Fibroblast of skin of back (primary cell): ENCODE measurements at places on chromosomes 16 and 17.

DNA sequence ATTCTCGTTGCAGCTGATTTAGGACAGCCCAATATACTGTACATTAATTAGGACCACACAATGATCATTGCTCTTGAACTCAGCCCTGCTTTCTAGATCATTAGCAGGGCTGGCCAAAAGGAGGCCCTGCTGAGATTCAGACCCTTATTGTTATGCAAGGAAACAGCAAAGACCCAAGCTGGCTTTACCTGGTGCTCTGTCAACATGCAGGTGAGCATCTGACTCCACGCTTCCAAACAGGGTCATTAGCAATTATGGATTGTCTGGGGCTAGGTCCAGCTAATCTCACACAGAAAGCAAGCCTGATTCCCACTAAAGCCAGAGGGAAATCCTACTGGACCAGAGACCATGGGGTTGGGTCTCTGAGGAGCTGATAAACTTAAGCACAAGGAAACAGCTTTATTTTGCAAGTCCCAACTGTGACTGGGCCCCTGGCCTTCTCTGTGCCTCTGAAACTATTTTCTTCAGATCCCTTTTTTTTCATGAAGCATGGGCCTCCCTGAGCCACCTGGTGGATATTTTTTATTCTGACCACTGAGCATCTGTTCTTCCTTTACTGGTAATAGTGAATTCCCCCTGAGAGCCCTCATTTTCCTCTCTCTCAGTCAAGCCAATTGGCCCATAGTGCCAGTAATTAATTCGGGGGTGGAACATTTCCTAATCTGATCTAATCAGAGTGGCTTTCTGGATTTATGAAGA, 236.1 kb downstream of the GRIN2A start:
- DNase-seq = no peak

DNA sequence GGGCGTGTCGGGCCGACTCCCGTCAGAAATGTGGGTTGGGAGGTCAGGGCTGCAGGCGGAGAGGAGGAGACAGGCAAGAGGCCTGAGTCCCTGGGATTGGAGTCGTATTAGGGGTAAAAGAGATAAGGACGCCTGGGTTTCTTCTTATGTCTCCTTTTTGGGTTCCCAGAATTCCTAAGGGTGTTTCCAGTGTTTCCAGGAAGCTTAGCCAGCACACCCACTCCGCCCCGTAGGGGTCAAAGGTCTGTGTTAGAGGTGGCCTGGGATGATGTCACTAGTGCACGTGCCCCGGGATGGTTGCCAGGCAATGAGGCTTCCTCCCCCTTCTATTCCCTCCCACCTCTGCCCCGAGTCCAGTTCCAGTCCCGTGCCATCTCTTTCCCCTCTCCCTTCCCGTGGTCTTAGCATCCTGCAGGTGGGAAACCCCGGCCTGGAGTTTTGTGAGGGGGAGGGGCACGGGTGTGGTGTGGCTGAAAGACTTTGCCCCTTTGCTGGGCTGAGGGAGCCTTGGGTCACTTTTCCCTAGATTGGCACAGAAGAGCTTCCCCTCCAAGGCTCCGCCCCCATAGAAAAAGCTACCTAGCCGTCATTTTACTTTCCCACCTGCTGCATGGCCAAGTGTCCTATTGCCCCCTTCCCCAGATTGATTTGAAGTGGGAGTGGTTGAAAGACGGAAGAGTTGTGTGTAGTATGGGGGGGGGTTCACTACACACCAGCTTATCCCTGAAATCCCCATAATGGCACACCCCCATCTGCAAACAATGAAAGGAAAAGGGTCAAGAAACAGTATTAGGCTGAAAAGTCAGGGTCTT, 2.8 kb downstream of the KDM6B start:
- DNase-seq = peak; percentile 94

DNA sequence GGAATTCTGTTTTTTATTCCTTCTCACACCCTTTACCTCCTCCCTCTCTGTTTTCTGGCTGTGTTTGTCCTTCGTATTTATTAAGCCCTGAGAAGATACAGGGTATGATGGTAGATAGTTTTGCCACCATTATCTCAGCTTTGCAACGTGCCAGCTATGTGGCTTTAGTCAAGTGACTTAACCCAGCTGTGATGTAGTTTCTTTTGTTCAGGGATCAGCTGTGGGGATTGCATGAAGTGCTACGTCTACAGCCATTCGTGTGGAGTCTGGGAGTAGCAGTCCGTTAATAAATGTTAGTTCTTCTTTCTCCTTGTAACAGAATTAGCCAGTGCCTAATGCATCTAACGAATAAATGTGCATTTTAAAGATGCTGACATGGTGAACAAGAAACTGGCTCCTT, 128.4 kb downstream of the HAPSTR1 start:
- no peak for DNase-seq

DNA sequence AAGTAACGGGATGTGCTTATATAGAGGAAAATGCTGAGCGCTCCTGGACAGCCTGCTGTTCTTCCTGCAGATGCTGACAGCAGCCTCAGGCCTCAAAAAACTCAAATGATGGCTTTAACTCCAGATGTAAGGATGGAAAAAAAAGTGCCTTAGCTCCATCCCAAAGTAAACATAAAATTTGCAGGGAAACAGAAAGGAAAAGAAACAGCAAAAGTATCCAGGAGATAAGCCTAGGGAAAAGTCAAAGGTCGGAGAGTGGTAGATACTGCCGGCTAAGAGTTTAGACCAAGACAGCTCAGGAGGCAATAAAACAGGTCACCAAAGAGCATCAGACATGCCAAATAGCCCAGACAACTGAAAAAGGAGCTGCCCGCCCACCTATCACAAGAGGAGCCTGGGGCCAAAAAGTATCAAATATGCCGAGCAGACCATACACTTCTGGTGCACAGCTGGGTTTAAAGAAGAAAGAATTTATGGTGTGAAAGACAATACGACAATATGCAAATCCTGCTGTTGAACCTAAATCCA, 6.9 kb downstream of the KRT31 start:
- no peak for DNase-seq

- no peak for DNase-seq
Observed at GRCh38 chr17:1471911-1472821, 16.1 kb upstream of the CRK start.

GRCh38 chr17:80960037-80960796, 31.4 kb upstream of the CHMP6 start:
- no peak for DNase-seq

- DNase-seq = no peak
Observed at GRCh38 chr17:32558326-32558955, 71.6 kb downstream of the CDK5R1 start.

DNA sequence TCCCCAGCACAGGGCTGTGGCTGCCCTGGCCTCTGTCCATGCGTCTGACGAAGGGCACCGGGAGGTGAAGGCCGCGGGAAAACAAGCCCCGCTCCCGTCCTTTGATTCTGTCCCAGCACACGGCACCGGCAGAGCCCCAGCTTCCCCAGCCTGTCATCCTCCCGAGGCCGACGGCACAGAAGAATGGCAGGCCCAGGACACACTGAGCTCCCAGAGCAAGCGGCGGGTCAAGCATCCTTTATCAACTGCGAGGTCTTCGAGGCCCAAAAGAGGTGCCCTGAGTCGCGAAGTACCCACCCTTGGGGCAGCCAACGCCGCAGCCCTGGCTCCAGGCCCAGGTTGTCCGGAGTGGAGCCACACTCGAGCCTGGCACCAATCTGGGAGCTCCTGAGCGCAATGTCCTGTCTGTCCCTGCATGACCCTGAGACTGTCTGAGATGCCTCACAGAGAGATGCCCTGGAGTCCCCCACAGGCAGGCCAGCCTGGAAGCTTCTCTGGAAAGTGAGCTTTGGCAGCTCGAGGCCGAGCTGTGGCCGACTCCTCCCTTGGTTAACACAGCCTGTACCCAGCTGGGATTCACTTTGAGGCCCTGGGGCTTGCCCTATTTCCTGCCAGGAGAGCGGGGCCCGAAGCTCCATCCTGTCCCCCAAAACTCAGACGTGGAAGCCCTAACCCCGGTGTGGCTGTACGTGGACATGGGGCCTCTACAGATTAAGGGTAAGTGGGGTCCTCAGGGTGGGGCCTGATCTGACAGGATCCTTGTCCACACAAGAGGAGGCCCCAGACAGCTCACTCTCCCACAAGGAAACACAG, 23.3 kb downstream of the SLC7A5 start:
- no peak for DNase-seq

DNA sequence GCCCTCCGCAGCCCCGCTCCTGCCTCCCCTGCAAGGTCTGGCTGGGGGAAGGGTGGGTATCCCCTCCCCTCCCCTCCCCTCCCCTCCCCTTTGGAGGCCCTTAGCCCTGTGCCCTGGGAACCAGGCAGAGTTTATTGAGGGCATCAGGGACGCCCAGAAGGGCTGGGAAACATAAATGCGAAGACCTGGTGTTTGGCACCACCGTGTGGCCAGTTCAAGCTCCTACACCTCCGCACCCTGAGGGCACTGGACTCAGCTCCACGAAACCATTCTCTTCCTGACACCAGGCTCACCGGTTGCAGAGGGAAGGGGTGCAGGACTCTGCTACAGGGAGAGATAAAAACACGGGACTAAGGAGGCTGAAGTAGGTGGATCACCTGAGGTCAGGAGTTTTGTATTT, 1.0 kb upstream of the AIPL1 start:
- peak; percentile 55 for DNase-seq

GRCh38 chr17:77563439-77564102, 394.9 kb upstream of the TNRC6C start:
- no peak for DNase-seq

DNA sequence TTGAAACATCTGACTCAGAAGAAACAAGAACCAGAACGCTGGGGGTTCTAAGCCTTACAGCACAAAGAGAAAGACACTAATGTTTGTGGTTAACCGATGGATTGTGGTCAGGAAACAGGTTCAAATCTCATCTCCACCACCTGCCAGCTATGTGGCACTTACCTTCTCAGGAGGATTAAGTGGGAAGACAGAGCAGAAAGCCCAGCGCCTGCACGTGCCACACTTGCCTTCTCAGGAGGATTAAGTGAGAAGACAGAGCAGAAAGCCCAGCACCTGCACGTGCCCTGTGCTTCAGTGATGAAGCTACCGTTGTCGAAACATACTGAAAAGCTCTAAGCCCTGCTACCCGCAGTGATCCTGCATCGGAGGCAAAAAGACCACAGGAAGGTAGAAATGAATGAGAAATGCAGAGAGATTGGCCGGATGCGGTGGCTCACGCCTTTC, 90.6 kb downstream of the NXN start:
- no peak for DNase-seq

GRCh38 chr17:68359791-68360535, 68.7 kb downstream of the ARSG start:
- DNase-seq = no peak

GRCh38 chr16:26701243-26701886, 365.4 kb upstream of the C16orf82 start:
- no peak for DNase-seq

DNA sequence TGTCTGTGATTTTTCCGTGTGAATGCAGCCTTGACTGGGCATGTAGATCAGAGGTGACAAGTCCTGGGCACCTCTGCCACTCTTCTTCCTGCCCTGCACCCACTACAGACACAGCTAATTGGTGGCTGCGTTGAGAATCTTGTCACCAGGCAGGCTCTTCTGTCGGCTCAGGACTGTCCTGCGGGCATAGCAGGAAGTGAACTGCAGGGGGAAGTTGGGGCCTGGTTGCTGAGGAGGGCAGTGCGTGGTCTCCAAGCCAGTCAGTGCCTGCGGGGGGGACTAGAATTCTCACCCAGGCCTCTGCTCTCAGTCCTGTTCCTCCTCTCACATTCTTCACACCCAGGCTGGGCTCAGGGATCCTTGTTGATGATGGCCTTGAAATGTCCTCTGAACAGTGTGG, 50.5 kb downstream of the JPH3 start:
- DNase-seq = no peak

- no peak for DNase-seq
Observed at GRCh38 chr17:21010705-21011596, 31.9 kb downstream of the USP22 start.
